Upper lobe of right lung (tissue), 1 donor: ENCODE measurements at places on chromosomes 6 and 20. TPM values are rescaled to one million over a fixed set of nuclear protein-coding genes. Genes with fewer than 3 reads are reported as not detected.
A peak's percentile ranks its signal among the peaks of the same experiment; 100 is the strongest.

The FAM217A gene
- not detected for total RNA-seq

The PSORS1C2 gene
- total RNA-seq, result not detected

The LY6G6F gene
- total RNA-seq, result not detected

The SH3BGRL2 gene
- total RNA-seq, result 33.9 TPM

The SSTR4 gene
- not detected for total RNA-seq

DNA sequence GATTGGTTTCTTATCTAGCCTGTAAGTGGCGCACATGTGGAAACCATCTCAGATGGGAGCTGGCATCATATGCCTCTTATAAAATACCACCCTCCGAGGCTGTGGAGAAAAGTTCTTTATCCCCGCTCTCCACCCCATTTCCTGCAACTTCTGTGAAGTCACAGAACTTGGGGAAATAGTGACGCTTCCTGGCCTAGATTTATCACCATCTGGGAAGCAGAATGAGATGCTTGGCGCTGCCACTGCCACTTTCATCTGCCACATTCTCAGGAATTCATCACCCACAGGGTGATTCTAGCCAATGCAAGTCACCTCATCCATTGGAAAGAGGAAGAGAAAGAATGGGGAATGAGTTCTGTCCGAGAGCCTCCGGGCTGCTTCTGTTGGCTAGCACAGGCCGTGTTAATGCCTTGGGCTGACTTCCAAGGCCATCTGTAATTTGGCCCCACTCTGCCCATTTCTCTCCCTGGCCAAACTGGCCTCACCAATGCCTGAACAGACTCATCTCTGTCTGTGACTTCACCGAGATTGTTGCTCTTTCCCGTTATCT is 148.8 kb upstream of the SOX4 start:
- no peaks in the 10 kb centered on the region for H3K4me1 ChIP-seq
- no peaks in the 10 kb centered on the region for H3K27me3 ChIP-seq

DNA sequence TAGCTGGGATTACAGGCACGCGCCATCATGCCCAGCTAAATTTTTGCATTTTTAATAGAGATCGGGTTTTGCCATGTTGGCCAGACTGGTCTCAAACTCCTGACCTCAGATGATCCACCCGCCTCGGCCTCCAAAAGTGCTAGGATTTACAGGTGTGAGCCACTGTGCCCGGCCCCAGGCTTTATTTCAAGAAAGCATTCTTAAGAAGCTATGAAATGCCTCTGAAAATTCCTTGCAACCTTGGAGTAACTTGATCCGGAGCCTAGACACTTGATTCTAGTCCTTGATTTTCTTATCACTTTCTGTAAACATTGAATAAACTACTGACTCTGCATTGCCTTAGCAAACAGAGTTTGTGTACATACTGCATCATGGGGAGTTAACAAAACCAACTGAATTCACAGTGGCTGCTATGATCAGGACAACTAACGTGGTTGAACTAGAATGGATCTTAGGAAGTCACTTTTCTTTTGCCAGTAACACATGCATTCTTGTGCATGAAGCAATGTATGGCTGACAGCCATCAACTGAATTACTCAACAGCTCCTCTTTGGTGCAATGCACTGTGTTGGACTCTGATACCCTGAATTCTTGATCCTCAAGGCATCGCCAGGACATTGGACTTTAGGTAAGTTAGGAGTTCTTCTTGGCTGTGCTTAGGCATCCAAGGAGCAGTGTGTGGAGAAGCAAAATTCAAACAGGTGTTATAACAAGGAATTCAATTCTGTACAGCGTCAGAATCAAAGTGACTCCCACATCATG is 102.8 kb upstream of the TMEM170B start:
- no peaks in the 10 kb centered on the region for H3K27me3 ChIP-seq
- peaks cover 49% of the 10 kb centered on the region for H3K4me1 ChIP-seq

DNA sequence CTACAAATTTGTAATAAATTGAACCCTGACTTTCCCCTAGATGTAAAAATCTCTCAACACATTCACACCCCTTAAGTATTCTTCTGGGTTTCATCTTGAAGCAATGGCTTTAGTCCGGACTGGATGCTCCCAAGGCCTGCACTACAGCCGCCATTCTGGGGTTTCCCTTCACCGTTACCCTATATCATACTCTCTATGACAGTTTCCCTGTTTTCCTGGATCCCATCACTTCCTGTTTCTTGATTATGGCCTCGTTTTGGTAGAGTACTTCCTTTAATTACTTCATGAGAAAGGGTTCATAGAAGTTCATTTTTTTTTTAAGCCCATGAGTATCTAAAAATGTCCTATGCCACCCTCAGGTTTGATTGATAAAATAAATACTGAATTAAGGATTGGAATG is 11.7 kb downstream of the FIG4 start:
- peaks cover 5% of the 10 kb centered on the region for H3K4me1 ChIP-seq
- DNase-seq, result no peak
- no peak overlapping the region for H3K27ac ChIP-seq

DNA sequence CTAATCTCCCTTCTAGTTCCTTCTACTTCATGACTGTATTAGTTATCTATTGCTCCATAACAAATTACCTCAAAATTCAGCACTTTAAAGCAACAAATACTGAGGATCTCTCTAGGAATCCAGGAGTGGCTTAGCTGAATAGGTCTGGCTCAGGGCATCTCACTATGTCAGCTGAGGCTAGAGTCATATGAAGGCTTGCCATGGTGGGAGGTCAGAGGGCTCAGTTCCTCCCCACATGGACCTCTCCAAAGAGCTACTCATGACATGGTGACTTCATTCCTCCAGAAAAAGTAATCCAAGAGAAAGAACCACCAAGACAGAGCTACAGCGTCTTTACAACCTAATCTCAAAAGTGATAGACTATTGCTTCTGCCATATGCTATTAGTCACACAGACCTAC is 70.2 kb upstream of the PRND start:
- H3K27ac ChIP-seq, result no peak overlapping the region
- H3K4me1 ChIP-seq, result no peaks in the 10 kb centered on the region
- H3K4me3 ChIP-seq, result no peak overlapping the region

- H3K4me3 ChIP-seq, result no peak overlapping the region
- no peak for DNase-seq
- H3K4me1 ChIP-seq, result no peaks in the 10 kb centered on the region
- no peaks in the 10 kb centered on the region for H3K27me3 ChIP-seq
- H3K36me3 ChIP-seq, result no peaks in the 10 kb centered on the region
Measured at GRCh38 chr20:12014736-12015135, 97.0 kb downstream of the BTBD3 start.

DNA sequence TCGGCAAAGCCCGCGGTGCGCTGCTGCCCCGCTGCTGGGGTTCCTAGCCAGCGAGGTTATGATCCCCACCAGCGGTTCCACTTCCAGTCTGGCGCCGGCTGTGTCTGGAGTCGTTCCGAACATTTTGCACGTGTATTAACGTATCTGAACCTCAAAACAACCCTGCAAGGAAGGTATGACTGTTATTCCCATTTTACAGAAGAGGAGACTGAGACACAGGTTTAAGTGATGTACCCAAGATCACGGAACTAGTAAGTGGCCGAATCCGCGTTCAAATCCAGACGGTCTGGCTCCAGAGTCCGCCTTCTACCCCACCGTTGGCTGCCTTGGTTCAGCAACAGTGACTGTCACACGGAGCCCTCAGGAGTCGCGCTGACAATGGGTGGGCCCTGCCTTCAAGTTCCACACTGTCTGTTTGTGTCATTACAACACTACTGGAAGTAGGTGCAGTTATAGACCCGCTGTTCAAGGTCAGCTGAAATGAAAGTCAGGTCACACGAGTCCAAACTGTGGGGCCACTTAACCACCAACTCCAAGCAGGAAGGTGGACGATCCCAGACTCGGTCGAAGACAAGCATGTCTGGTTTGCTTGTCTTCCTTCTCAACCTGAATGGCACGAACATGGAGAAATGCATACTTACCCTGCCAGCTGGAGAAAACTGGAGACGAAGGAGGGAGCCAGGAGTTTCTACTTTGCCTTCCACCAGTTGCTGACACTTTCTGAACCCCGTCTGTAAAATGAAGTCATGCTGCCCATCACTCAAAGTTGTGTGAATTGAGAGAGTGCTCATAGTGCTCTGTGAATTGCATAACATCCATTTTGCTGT is 803 bp upstream of the SRXN1 start:
- H3K27ac ChIP-seq, result peak overlapping the region; percentile 90
- H3K27me3 ChIP-seq, result peaks cover 8% of the 10 kb centered on the region
- H3K36me3 ChIP-seq, result peaks cover 6% of the 10 kb centered on the region
- H3K4me3 ChIP-seq, result peak overlapping the region; percentile 84
- peaks cover 11% of the 10 kb centered on the region for H3K4me1 ChIP-seq

GRCh38 chr20:4490606-4491280 is 231.0 kb upstream of the PRND start:
- no peaks in the 10 kb centered on the region for H3K27me3 ChIP-seq
- no peak for DNase-seq

GRCh38 chr6:119628691-119629594 is 279.4 kb upstream of the MAN1A1 start:
- no peak overlapping the region for H3K4me3 ChIP-seq
- no peak for DNase-seq
- no peaks in the 10 kb centered on the region for H3K27me3 ChIP-seq
- H3K36me3 ChIP-seq, result no peaks in the 10 kb centered on the region
- no peak overlapping the region for H3K27ac ChIP-seq

DNA sequence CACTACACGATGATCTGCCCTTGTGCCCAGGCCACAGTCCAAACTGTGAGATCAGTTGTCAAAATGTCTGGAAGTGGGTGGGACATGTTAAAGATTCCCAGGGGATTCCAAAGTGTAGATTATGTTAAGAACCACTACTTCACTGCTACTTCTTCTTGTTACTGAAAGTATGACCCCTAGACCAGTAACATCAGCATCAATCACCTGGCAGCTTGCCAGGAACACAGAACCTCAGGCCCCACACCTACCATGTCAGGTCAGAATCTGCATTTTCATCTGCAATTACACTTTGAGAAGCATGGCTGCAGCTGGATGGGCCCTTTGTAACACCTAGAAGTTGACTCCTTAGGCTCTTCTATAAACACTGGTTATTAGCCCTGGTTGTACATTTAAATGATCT is 36.1 kb downstream of the RFPL4B start:
- no peaks in the 10 kb centered on the region for H3K4me1 ChIP-seq
- no peak for DNase-seq
- H3K27ac ChIP-seq, result no peak overlapping the region
- H3K36me3 ChIP-seq, result no peaks in the 10 kb centered on the region
- H3K4me3 ChIP-seq, result no peak overlapping the region
